ENCODE measurements at places on chromosomes 11 and 22.

GRCh38 chr11:47987781-47988180, 7.4 kb downstream of the PTPRJ start:
- no peak for DNase-seq

GRCh38 chr22:19663286-19663815, 51.0 kb upstream of the SEPTIN5 start:
- DNase-seq = peak; percentile 62

DNA sequence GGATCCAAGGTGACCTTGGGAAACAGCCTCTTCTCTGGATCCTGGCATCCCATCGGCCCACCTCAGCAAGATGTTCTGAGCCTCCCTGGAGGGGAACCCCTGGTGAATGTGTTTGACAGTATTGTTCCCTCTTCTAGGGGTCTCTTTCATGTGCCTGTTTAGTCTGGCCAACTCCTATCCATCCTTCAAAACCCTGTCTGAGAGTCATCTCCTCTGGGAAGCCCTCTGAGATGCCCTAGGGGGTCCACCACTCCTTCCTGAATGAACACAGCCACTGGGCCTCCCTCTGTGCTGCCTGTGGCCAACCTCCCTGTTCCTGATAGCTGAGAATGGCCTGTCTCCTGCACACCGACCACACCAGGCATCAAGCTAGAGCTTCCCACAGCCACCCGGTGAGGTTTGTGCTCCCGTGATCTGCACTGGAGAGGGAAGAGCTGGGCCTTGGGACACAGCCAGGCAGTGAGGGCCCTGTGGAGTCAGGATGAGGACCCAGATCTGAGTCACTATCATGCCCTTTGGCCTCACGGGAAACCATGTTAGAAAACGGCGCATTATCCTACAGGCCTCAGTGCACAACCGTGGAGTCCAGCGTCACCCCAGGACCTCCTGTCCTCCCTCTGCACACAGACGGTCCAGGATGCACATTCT, 8.8 kb downstream of the WNT7B start:
- DNase-seq = peak; percentile 26

DNA sequence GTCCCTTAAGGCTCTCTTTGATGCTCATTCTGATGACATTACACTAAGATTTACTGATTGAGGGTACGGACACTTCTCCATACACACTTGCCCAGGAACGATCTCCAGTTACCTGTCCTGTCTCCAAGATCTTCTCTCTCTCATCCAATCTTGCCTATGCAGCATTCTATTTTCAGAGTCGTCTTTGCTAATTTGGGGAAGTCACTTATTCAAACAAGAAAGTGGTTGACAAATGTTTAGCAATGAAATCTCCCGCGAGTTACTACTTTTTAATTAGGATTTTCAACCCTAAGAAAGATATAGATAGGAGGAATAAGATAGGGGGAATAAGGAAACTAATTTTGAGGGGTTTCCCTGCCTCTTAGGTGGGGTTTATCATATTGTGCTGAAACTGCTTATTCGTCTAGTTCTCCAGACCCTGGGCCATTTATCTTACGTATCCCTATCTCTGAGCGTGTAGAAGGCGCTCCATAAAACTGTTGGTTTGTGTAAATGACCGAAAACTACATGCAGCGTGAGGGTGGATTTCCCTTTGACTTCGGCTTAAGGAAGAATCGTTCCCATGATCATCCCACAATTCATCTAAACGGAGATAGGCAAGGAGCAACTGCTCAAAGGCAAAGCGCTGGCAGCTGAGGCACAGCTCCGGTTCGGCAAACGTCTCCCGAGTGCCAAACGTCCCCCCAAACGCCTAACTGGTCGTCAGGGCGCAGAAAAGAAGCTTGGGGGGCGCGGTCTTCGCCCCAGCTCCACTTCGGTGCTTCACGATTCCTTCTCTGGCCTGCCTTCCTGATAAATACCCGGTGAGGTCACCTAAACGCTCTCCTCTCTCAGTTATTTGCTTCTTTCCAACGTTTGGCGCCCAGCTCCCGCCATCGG, 804 bp downstream of the APIP start:
- DNase-seq = peak; percentile 35

GRCh38 chr22:30326255-30326705, 461 bp downstream of the TBC1D10A start:
- no peak for DNase-seq

GRCh38 chr11:121755191-121755590, 302.4 kb upstream of the SORL1-AS1 start:
- no peak for DNase-seq
